ENCODE measurements at places on chromosomes 13 and 19. TPM values are rescaled to one million over a fixed set of nuclear protein-coding genes. Genes with fewer than 3 reads are reported as not detected.

Gene TRIM13
- 15.8 TPM for total RNA-seq

Gene RUBCNL
- 0.09 TPM for total RNA-seq

Gene CPB2
- total RNA-seq, result 0.08 TPM

Gene WBP4
- 8.0 TPM for total RNA-seq

Gene TMEM255B
- 1.5 TPM for total RNA-seq

Gene UBXN6
- total RNA-seq, result 61.4 TPM

Gene DCT
- total RNA-seq, result not detected

Gene FKBP8
- total RNA-seq, result 154 TPM
